ENCODE measurements at places on chromosomes 6 and 20.

- DNase-seq = no peak
These were observed 14.9 kb downstream of the NT5E start for GRCh38 chr6:85464722-85465150.

DNA sequence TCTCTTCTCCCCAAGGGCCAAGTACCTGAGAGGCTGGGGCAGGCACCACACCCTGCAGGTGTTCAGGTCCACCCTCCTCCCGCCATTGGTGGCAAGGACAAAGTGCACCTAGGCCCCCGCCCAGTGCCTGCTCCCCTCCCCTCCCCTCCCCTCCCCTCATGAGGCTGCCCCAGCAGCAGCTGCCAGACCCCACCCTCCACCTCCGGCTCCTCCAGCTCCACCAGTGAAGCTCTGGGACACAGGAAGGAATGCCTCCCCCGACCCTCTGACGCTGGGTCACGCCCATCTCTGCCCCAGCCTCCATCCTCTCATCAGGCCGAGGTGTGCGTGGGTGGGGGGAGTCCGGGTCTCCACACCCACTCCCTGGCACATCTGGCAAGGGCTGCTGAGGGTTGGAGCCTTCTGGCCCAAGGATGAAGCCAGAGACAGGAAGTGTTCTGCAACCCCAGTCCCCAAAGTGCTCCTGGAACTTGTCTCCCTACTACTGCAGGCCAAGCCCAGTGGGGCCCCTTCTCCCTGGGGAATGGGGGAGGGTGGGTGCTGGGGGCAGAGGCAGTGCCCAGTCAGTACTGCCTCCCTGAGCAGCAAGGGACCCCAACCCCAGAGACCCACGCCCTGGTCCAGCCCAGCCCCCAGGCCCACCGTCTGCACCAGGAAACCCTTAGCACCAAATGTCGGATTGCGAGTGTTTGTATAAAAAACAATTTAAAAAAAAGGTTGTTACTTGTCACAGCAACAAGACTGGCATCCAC lies 1.6 kb upstream of the UCKL1 start:
- no peak for DNase-seq

DNA sequence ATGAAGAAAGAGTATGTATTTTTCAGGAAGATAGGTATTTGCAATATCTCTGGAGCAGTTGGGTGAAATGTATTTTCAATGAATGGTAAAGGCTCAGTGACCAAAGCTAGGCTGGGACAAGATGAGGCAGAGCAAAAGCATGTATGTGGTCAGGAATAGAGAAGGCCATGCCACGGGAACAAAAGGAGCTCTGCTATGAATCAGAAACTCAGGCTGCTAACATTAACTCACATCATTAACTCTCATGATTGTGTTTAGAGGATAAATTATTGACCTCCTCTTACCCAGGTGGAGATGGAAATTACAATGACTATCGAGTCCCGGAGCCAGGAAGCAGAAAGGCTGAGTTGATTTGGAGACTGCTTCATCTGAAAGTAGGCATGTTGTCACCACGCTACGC lies 220.2 kb downstream of the FUT9 start:
- no peak for DNase-seq

DNA sequence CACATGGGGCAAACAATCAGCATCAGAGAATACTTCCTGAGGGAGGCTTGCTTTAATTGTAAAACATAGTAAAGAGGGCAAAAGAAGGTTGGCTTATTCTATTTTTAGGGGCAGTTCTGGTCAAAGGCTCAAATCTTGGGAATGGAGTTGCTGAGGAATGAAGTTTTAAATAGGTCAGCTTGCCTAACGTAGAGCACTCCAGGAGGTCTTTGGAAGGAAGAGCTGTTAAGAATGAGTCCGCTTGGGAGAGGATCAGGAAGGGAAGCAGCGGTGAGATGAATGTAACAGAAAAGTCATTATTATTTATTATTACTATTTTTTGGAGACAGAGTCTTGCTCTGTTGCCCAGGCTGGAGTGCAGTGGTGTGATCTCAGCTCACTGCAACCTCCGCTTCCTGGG lies 108.7 kb downstream of the ZFAND3 start:
- no peak for DNase-seq

DNA sequence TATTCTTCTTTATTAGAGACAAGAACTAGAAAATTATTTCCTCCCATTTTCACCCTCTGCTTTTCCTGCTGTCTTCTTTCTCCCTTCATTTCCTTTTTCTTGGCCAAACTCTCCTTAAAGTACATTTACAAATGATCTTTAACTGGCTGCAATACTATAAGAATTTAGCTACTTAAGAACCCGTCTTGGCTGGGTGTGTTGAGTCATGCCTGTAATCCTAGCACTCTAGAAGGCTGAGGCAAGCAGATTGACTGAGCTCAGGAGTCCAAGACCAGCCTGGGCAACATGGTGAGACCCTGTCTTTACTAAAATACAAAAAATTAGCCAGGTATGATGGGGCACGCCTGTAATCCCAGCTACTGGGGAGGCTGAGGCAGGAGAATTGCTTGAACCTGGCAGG lies 39.3 kb upstream of the SRPK1 start:
- no peak for DNase-seq

- DNase-seq = no peak
These were observed 16.0 kb downstream of the HLA-DPA1 start for GRCh38 chr6:33057222-33058150.

DNA sequence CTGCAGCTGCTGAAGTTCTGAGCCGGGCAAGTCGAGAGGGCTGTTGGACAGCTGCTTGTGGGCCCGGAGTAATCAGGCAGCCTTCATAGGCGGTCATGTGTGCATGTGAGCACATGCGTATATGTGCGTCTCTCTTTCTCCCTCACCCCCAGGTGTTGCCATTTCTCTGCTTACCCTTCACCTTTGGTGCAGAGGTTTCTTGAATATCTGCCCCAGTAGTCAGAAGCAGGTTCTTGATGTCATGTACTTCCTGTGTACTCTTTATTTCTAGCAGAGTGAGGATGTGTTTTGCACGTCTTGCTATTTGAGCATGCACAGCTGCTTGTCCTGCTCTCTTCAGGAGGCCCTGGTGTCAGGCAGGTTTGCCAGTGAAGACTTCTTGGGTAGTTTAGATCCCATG lies 21.2 kb upstream of the MAPK13 start:
- no peak for DNase-seq

DNA sequence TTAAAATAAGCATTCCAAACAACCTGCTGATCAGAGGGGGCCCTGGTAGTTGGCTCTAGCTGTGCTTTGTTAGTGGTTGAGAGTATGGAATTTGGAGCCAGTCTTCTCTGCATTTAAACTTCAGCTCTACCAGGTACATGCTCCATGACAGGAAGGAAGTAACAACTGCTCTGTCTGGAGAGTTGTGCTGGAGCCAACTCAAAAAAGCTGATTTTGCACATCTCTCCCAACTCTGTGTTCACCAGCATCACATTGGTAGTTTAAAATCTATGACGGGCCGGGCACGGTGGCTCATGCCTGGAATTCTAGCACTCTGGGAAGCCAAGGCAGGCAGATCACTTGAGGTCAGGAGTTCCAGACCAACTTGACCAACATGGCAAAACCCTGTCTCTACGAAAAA lies 68.8 kb upstream of the BMP2 start:
- no peak for DNase-seq

GRCh38 chr6:38067263-38067980 lies 247.9 kb downstream of the ZFAND3 start:
- DNase-seq = no peak

DNA sequence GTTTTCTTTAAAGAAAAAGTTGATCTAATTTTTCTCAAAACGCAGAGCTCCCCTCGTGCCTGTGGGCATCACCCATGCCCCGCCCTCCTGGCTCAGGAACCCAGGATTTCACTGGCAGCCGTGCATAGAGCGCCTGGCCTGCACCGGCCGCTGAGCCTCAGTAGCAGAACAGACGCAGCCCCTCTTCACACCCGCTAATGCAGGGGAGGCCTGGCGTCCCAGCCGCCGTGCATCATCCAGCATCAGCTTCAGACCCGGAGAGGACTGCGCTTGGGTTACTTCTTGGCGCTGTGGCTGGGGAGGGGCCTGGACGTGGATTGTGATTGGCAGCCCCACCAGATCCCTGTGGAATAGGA lies 18.1 kb downstream of the RBM38 start:
- DNase-seq = no peak
